Activated CD4-positive, alpha-beta T cell treated with anti-CD3 and anti-CD28 coated beads for 36 hours (primary cell): ENCODE measurements at places on chromosomes 1 and 21. TPM values are rescaled to one million over a fixed set of nuclear protein-coding genes. Genes with fewer than 3 reads are reported as not detected.

- DNase-seq: no peak
Measured at GRCh38 chr21:40766381-40766780, 80.6 kb downstream of the DSCAM start.

- no peak for DNase-seq
Measured at GRCh38 chr1:165842023-165842670, 14.7 kb downstream of the UCK2 start.

GRCh38 chr1:59707178-59707791 lies 107.5 kb upstream of the HOOK1 start:
- DNase-seq: no peak

GRCh38 chr1:50420689-50421365 lies 2.4 kb downstream of the DMRTA2 start:
- DNase-seq: peak; percentile 54

DNA sequence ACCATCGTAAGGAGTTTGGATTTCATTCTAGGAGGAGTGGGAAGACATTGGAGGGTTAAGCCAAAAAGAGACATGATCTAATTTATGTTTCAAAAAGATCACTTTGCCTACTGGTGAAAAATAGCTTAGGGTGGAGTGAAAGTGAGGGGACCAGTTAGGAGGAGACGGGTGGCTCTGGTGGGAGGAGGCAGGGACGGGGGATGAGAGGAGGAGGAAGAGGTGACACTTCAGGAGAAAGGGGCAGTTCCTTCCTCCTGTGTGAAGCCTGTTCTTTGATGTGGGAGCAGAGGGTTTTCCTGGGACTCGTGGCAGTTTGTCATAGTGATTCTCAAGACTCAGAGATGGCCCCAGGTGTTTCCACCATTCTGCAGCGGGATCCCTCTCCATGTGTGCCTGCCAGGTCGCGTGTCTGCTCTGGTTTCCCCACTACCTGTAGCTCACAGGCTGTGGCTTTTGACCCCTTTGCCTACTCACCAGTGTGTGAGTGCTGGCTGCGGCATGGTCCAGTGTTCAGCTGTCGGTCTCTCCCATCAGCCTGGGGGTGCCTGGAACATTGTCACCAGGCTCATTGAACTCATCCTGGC lies 102.4 kb downstream of the CNIH3 start:
- no peak for DNase-seq

The OR2AJ1 gene
- total RNA-seq: not detected

DNA sequence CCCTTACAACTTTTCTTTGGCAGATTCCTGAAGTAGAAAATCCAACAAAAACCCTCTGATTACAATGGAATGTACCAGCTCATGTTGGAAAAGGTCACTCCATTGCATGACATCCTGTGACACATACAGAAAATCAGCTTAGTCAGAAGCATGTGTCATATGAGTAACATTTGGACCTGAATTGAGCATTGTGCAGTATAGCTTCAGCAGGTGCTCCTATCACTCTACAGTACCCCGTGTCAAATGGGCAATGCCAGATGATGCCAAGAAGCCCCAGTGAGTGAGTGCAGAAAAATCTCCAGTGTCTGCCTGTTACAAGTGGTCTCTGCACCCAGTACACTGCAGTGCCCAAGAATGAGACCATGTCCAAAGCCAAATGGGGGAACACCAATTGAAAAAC lies 129.7 kb upstream of the RUNX1 start:
- DNase-seq: peak; percentile 28

The ERO1B gene
- total RNA-seq: 2.2 TPM

DNA sequence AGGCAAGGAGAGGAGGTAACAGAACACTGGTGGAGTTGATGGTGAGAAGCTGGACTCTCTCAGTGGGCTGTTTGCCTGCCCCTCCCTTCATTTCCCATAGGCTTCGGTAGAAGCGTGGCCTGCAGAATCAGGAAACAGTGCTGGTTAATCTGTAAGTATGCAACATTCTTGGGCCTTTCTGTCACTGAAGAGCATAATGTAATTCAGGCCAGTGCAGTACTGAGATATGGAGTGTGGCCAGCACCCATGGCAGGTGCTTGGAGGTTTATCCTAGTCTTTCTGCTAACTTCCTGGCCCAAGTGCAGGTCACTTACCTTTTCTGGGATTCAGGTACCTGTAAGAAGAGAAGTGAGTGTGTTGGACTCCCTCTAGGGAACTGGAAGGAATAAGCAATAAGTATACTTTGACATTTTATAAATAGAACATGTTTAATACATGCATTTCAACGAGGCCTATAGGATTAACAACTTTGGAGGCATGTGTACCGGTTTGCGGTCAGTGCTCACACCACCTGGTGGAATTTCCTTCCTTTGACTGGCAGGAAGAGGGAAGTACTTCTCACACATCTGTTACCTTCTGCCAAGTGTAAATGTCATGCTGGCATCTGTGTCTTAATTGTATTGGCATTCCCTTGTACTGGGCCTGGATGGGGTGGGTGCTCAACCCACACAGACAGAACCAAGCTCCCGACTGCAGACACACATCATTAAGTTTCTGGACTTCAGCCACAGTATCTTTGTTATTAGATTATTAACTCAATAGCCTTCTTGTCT lies 105.5 kb downstream of the KIF26B start:
- DNase-seq: no peak

GRCh38 chr1:32897082-32898049 lies 3.8 kb downstream of the TMEM54 start:
- DNase-seq: no peak

GRCh38 chr1:173410794-173411236 lies 66.3 kb upstream of the PRDX6 start:
- no peak for DNase-seq

DNA sequence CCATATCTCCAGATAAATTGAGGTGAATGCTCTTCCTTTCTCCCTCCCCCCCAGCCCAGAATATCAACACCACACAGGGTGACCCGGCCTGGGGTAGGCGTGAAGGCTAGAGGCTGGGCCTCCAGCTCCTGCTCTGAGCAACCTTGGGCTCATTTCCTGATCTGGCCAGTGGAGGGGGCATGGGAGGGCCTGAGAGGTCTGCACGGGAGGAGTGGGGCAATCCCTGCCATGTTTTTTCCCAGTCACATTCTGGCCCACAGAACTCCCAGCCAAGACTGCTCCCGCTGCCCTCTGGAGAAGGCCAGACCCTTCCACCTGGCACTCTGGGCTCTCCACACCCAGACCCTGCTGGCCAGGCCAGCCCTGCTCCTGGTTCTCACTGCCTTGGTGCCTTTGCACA lies 3.9 kb downstream of the CLDN19 start:
- DNase-seq: peak; percentile 23

DNA sequence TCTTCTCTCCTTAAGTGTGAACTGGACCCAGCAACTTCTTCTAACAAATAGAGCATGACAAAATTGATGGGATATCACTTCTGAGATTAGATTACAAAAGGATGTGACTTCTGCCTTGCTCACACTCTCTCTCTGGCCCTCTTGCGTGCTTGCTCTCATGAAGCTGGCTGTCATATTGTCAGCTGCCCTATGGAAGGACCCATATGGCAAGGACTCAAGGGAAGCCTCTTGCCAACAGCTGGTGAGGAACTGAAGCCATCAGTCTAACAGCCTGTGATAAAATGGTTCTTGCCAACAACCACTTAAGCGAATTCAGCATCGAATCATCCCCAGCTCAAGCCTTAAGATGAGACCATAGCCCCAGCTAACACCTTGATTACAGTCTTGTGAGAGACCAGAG lies 4.8 kb upstream of the TLR5 start:
- no peak for DNase-seq

DNA sequence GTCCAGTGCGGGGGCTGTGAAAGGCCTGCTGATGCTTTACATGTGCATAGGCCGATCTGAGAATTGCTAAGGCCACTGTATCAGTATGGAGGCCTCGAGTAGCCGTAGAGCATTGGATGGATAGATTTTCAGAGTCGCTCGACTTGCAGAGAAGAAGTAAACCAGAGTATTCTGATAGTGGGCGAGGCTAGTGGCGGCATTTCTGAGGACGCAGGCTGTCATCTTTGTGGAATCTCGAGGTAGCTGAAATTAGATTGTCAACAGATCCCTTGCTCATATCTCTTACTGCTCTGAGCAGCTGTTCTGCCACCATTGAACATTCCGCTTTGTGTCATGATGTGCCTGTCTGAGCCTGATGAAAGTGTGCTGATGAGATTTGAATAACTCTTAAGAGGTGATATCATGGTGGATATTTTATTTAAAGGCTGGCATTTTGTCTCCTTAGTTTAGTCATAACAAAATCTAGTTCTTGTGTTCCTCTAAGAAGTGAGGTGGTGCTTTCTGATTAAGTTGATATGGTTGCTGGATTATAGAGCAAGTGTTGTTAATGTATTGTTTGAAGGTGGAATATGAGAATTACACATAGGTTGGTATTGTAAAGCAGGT lies 1.5 kb downstream of the KIF1B start:
- peak; percentile 32 for DNase-seq

GRCh38 chr1:208221291-208221622 lies 22.9 kb downstream of the PLXNA2 start:
- DNase-seq: no peak

The AK5 gene
- 9.9 TPM for total RNA-seq

The SLC1A7 gene
- total RNA-seq: not detected

DNA sequence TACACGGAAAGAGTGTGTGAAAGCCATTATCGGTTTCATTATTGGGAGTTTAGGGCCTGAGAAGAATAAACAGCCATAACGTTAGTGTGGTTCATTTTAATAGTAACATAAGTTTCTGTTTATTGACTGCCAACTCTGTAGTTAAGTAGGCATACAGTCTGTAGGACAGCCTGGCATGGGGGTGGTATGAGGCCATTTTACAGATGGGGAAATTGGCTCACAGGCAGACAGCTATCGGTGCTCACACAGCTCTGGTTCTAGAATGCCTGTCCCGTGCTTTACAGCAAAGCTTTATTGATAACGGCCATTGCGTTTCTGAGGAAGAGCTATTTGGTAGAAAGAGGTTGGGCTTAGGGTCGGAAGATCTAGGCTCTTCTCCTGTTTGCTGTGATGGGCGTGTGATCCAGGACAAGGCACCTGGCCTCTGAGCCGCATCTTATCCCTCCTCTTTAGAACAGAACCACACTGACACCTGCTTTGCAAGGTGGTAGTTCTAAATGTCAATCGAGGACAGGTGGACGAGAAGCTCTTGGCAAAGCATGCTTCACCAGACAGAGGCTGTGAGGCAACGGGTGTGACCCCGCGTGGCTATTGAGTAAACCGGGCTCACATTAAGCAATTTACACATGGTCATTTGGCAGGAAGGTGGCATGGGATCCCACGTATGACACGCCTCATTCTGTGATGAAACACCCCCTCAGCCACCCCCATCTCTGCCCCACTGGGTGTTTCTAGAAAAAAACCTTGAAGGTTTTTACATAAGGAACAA lies 14.9 kb downstream of the ETS2 start:
- no peak for DNase-seq

GRCh38 chr1:72438270-72438669 lies 155.9 kb upstream of the NEGR1 start:
- no peak for DNase-seq

The ADCY10 gene
- total RNA-seq: 0.30 TPM

DNA sequence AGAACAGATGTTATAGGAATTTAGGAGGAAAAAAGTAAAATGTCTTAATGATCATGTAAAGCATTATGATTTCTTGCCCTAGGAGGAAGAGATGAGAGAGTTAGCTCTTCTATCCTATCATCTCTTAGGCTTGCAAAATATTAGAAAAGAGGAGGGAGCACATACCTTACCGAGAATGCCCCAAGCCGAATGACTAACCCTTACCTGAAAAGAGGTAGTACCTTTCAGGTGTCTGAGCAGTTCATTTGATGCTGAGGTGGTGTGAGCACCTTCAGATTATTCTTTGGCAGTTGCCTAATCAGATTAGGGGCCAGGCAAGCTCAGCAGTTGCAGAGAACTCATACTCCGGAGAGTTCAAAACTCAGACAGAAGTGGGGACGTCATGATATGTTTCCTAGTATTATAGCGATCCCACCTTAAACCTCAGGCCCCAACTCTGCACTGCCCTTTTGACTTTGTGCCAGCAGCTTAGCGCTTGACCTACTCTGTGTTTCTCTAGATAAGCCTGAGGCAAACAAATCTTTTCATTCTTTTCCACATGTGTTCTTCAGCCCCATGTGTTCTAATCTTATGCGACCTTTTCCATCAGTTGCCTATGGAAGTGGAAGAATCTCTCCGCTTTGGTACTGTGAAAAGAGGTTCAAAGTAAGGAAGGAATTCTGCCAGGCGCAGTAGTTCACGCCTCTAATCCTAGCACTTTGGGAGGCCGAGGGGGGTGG lies 52.5 kb downstream of the ATP2B4 start:
- no peak for DNase-seq

DNA sequence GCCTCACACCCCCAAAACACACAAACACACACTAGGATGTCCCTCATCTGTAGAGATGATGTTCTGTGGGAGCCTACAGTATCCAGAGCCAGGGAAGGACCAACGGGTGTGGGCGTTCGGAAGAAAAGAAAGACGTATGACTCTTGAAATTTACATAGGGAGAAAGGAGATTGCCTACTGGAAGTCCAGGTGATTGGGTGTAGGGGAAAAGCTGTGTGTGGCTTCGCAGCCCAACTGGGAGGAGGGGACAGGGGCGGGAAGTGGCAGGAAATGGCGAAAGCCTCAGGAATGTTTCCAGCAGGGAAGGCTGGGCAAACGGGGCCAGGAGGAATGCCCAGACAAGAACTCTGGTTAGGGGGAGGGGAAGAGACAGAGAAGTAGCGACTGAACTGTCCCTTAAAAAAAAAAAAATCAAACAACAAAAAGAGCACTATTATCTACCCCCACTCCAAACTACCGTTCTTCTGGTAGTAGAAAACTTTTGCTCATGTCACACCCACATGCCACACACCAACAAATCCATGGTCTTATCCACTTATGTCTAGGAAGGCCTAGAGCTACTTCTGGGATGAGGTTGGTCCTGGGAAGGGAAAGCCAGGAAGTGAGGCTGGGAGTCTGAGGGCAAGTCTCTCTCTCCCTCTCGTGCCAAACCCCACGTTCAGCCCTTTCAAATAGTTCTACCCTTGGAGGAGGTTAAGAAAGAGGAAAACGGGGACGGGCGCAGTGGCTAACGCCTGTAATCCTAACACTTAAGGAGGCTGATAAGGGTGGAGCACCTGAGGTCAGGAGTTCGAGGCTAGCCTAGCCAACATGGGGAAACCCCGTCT lies 1.8 kb upstream of the CKS1B start:
- DNase-seq: no peak

- no peak for DNase-seq
Measured at GRCh38 chr1:108955881-108956280, 7.4 kb downstream of the CLCC1 start.

The SRM gene
- total RNA-seq: 180 TPM

DNA sequence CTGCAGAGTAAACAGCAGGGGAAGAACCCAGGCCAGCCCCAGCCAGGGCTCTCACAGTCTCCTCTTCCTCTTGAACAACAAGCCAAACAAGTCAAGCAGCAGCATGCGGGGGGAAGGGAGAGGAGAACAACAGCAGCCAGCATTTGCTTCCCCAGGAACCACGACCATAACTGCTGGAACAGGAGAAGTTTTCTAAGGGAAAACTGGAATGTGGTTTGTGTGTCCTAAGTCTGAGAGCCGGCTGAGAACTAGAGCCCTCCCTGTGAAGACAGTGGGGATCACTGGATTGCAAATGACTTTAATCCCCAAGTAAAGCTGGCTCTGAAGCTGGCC lies 48.2 kb downstream of the COQ8A start:
- no peak for DNase-seq

The TMEM82 gene
- not detected for total RNA-seq
